ENCODE measurements at places on chromosomes 2 and 18. TPM values are rescaled to one million over a fixed set of nuclear protein-coding genes. Genes with fewer than 3 reads are reported as not detected.

Gene FOXI3
- total RNA-seq: not detected

Gene PCARE
- not detected for total RNA-seq

Gene SLC38A11
- not detected for total RNA-seq

Gene DTNB
- 7.4 TPM for total RNA-seq

Gene RPRM
- not detected for total RNA-seq

Gene ALPI
- total RNA-seq: not detected

Gene TUBA3D
- total RNA-seq: not detected

Gene TNS1
- total RNA-seq: 30.4 TPM
